ENCODE measurements at places on chromosomes 3 and 15.

GRCh38 chr3:72082186-72082715, 297.3 kb upstream of the PROK2 start:
- no peak for DNase-seq

DNA sequence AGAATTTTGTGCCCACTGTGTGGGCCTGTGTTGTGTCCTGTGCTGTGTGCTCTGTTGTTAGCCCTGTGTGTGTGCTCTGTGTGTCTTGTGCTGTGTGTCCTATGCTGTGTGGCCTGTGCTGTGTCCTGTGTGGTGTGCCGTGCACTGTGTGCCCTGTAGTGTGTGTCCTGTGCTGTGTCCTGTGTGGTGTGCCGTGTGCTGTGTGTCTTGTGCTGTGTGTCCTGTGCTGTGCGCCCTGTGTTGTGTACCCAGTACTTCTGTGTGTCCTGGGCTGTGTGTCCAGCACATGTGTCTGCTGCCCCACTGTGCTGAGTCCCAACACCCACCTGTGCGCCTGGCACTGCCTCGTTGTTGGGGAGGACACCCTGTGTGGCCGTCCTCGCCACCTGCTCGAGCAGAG, 53.2 kb upstream of the CHRNA7 start:
- DNase-seq: no peak

- DNase-seq: no peak
Measured at GRCh38 chr3:87901141-87901540, 157.7 kb downstream of the CGGBP1 start.

GRCh38 chr15:101198031-101198575, 53.7 kb downstream of the CHSY1 start:
- DNase-seq: no peak

- DNase-seq: no peak
Measured at GRCh38 chr15:47541562-47541961, 175.7 kb upstream of the SEMA6D start.

GRCh38 chr3:156985711-156986110, 159.6 kb downstream of the LEKR1 start:
- DNase-seq: no peak

GRCh38 chr15:82643992-82644391, 3.2 kb downstream of the CPEB1 start:
- DNase-seq: no peak

DNA sequence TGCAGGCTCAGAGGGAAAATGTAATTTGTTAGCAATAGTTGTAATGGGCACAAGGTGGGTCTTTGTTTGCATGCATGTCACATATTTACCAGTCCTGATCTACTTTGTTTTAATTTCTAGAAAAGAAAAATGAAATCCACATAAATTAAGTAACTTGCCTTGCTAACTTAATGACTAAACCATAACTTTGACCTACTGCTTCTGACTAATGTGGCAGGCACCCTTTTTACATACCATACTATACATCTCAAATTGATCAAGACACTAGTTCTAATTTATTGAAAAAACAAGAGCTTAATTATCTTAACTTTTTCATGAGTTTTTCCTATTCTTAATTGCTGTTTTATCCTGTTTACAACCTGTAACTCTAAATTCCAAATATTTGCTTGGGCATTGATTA, 93.2 kb downstream of the ATP11B start:
- DNase-seq: no peak

DNA sequence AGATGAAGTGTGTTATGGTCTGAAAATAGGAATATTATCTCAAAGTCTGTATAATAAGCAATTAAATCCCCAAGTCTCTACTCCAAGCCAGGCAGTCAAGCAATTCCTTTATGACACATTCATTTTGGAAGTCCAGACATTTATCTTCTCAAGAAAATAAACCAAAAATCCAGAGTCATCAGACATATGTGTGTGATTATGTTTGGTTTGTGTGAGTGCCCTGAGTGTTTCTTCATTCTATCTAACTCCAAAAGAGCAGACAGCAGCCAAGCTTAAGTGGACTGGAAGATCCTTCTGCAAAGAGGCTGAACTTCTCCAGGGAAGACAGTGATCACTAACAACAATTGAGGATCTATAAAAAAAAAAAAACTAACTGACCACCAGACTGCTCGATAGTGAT, 239.8 kb downstream of the STAG1 start:
- no peak for DNase-seq

DNA sequence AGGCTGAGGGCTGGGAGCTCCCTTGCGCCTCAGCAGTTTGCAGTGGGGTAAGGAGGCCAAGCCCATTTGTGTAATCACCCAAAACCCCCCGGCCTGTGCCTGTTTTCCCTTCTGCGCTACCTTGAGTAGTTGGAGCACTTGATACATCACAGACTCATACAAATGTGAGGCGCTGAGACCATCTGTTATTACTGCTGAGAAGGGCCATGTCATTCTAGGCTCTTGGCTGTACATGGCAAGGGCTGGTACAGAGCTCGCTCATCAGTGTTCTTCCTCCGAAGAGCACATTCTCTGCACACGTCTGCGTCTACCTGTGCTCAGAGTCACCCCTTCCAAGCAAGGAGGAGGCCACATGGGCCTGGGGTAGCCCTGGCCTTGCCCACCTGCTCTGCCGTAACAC, 9.3 kb downstream of the PLA2G4B start:
- no peak for DNase-seq

DNA sequence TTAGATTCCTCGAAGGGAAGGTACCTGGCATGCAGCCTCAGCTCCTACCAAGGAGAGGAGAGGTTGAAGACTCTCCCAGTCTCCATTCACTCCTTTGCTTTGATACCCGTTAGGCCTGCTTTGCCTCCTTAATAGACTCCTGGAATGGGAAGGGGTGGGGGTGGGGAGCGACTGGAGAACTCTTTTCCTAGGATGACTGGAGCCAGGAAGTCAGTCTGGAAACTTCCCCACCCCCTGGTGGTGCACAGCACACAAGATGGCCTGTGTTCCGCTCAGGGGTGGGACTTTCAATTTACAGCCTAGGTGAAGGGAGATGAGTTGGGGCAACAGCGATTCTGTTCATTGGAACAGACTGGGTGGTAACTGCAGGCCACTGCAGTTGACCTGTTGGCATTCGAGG, 21.4 kb upstream of the CELF6 start:
- peak; percentile 18 for DNase-seq

- no peak for DNase-seq
Measured at GRCh38 chr3:141305436-141305835, 62.9 kb upstream of the ZBTB38 start.

GRCh38 chr15:62552444-62552843, 387.4 kb upstream of the C2CD4B start:
- DNase-seq: no peak

- no peak for DNase-seq
Measured at GRCh38 chr3:58526515-58526957, 10.5 kb downstream of the ACOX2 start.
